T47D (cell line): ENCODE measurements at places on chromosomes 1 and 21.

GRCh38 chr1:48756683-48757316 lies 19.9 kb downstream of the BEND5 start:
- DNase-seq, result no peak

DNA sequence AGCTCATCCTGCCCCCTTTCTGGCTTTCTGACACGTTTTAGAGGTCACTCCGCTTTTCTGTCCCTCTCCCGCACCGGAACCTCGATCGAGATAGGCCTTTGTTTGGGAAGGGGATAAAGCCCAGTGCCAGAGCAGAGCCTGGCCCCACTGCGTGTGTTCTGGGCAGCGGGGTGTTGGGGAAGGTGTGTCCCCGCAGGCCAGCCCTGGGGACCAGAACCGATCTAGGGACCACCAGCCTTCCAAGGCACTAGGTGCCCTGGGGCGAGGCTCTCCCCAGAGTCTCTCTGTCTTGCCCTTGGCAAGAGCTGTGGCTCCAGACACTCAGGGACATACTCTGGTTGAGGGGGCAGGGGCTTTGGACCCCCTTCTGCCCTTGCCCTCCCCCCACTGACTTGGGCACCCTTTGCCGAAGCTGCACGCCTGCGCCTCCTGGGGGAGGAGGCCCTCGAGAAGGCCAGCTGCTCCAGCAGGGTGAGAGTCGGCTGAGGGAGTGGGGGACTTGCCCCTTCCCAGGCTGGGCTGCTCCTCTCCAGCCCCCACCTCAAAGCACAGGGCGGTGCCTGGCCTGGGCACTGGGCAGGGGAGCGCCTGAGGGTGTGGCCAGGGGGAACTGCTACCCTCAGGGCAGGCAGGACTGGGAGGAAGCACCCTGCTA lies 16.4 kb downstream of the PRXL2B start:
- DNase-seq, result no peak

GRCh38 chr1:232880354-232880753 lies 70.1 kb upstream of the NTPCR start:
- peak; percentile 77 for DNase-seq

DNA sequence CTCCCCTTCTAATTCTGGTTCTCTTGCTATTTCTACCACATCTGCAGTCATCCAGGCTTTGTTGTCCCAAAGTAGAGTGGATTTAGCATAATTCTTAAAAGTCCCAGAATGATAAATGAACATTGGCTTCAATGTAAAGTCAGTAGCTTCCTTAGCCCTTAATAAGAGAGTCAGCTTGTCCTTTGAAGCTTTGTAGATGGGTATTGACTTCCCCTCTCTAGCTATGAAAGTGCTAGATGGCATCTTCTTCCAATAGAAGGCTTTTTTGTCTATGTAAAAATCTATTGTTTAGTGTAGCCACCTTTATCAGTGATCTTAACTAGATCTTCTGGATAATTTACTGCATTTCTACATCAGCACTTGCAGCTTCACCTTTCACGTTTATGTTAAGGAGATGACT lies 181.4 kb upstream of the B3GALT2 start:
- no peak for DNase-seq

DNA sequence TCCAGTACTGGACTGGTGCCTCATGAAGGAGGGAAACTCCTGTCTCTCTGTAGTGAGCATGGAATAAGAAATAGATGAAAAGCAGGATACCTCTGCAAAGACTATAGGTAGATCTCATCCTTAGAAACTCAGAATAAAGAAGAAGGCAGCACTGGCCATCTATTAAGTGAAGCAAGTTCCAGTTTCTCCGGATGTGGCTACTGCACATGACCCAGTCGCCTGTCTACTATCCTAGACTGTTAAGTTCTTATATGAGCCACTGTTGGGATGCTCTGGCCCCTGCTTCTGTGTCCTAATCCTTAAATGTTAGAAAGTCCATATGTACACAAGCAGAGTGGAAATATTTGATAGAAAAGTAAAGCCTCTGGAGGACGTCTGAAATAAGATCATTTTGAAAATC lies 2.2 kb downstream of the FASLG start:
- DNase-seq, result no peak

- DNase-seq, result no peak
Measured at GRCh38 chr1:159944623-159945455, 574 bp downstream of the IGSF9 start.

- DNase-seq, result no peak
Measured at GRCh38 chr1:153928245-153928644, 5.5 kb upstream of the GATAD2B start.

- no peak for DNase-seq
Measured at GRCh38 chr1:234618737-234619049, 8.7 kb upstream of the IRF2BP2 start.

DNA sequence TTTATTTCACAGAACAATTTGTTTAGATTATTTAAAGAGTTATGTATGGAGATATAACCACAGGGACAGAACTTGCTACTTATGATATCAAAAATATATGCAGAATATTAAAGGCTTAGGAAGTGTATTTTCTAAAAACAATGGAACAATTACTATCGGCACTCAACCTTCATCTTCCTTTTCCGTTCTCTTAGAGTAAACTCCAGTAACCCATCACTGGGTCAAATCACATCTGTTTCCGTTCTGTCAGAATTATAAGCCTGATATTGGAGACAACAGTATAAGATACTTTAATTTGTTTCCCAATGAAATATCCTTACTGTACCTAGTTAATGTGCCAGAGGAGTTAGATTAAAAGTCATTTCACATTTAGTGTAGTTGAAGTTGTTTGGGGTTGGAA lies 32.2 kb downstream of the DTL start:
- DNase-seq, result no peak

DNA sequence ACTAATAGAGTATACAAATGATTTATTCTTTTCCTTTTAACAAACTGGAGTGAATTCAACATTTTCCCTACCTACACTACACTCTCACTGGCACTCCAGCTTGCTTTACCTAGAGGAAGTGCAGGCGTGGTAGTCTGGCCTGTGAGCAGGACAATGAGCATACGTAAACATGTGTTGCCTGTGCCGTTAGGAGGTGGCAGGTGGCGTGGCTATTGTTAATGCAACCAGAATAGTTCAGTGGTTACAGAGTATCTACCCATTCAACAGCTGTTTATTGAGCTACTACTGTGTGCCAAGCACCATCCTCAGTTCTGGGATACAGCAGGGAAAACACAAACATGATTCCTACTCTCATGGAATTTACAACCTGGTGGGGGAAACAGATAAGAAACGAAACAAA lies 299.7 kb upstream of the KAZN start:
- DNase-seq, result no peak

- DNase-seq, result no peak
Measured at GRCh38 chr1:245411245-245412036, 256.7 kb downstream of the KIF26B start.

- no peak for DNase-seq
Measured at GRCh38 chr1:167273027-167273800, 52.5 kb downstream of the POU2F1 start.

GRCh38 chr21:46171585-46171984 lies 12.7 kb downstream of the SPATC1L start:
- DNase-seq, result no peak

DNA sequence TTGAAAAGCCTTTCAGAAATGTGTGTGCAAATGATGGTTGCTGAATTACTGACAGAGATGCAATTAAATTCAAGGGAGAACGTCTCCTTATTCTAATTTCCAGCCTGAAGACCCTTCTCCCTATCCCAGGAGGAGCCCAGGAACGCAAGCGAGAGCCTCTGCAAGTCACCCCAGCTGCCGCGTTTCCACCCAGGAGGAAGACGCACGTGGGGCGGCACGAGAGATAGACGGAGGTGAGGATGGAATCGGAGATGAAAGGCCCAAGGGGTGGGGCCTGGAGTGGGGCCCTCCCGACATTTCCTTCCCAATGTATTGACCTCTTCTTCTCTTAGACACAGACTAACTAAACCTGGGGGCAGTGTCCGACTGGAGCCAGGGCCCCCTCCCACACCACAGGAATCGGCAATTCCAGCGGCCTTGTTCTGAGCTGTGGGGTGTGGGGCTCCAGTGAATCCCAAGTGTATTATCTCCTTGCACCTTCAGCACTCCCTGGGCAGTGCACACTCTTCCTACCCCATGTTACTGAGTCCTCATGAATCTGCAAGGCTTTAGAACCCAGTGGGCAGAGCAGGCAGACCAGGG lies 322.5 kb downstream of the AJAP1 start:
- DNase-seq, result no peak

- DNase-seq, result peak; percentile 83
Measured at GRCh38 chr1:248841702-248842395, 3.8 kb downstream of the ZNF672 start.

DNA sequence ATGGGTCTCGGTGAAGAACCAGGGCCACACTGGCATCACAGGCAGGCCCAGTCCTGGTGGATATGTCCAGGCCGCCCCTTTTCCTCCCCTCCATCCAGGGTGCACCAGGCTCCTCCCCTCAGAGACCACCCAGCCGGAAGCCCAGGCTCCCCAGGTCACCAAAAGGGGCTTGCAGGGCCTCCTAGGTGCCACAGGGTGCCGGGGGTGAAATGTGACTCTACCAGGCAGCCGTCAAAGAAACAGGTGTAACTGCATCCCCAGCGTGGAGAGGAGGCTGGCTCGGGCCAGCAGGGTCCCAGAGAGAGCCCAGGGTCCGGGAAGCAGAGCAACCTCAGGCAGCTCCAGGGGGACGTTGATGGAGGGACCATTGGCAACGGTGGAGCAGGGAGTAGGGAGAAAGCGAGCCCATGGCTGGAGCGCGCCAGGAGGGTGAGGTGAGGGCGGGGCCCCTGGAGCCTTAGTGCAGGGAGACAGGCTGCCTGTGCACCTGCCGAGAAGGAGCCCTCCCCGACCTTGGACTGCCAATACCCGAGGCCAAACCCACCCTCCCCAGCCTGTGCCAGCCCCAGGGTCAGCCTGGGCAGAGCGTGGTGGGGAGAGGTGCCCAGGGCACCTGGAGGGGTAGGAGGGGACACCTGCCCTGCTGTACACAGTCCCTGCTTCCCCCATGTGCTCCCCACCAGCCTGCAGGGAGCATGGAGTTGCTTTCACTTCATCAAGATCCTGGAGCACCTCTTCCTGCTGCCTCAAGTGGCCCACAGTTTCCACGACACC lies 48.3 kb upstream of the POFUT2 start:
- no peak for DNase-seq

- peak; percentile 33 for DNase-seq
Measured at GRCh38 chr1:23100074-23100748, 68.4 kb downstream of the LUZP1 start.

GRCh38 chr1:234614081-234614489 lies 4.1 kb upstream of the IRF2BP2 start:
- no peak for DNase-seq

GRCh38 chr1:22217811-22218460 lies 75.0 kb upstream of the WNT4 start:
- DNase-seq, result no peak

DNA sequence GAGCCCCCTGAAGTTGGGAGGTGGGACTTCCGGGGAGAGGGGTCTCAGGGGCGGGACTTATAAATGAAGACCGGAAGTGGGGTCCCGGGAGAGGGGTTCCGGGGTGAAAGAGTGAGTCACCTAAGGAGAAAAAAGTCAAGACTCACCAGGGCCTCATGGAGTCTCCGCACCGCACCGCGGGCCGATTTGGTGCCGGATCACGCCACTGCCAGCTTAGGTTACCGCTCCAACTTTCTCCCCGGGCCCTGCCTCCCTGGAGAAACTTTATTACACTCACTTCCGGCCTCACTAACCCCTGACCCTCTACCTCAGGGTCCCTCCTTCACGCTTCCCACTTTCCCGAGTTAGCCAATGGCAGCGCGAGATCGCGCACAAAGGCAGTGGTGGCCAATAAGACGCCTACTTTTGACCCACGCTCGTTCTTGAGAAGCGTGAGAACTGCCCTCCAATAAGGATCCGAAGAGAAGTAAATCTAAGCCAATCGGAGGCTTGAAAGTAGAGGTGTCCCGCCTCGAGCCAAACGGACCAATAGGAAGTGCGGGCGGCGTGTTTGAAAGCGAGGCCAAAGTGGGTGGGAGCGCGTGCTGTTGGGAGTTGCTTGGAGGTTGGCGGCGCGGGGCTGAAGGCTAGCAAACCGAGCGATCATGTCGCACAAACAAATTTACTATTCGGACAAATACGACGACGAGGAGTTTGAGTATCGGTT lies at the start of gene CKS1B:
CKS1B (plus strand) TSS at position 580 of the 706 bp plus-strand sequence; CDS start at position 645, 65 bp downstream.
- peak; percentile 100 for DNase-seq

DNA sequence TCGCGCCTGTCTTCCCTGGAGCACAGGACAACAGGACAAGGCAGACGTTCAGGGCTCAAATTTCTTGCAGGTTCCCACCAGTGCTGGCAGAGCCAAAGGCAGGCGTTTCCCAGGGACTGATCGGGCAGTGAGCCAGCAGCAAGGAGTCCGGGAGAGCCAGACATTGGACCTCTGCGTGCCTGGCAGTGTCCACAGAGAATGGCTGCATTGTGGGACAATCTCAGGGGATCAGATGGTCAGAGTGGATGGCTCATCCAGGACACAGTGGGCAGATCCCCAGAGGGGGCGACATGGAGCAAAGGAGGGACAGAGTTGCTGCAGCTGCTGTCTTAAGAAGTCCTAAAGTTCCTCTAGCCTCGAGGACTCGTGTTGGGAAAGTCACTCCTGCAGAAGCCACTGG lies 4.6 kb downstream of the TMEM63A start:
- DNase-seq, result no peak

- DNase-seq, result no peak
Measured at GRCh38 chr21:28345934-28346333, 646.7 kb downstream of the LTN1 start.

DNA sequence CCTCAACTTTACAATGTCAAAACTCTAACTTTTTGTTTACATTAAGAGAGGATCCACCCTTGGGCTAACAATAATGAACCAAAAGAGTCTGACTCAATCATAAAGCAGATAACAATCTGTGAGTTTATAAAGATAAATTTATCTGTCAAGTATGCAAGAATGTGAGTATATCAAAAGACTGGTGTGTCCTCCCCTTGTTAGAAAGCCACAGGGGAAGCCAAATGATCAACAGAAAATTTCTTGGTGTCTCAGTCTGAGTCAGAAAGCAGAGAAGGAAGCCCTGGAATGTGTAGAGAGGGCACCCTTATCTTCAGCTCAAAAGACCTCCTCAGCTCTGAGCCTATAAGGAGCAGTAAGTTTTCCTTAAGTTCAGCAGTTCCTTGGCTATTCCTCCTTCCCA lies 13.9 kb upstream of the PDIK1L start:
- DNase-seq, result no peak

DNA sequence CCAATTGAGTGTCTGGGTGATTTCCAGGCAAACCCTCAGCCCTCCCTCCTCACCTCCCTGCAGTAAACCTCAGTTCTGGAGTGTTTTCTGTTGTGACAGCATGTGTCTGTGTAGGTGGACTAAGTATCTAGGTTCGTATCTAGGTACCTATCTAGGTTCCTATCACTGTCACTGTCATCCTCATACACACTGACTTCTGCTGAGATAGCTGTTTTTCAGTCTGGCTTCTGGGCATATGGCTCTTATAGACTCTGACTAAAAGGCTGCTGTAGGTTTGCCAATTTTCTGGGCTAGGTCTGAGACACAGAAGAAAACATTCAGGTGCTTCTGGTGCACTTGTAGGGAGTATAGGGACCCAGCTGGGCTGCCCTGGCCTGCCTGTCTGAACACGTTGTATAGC lies 8.1 kb upstream of the TRIM67 start:
- DNase-seq, result no peak

DNA sequence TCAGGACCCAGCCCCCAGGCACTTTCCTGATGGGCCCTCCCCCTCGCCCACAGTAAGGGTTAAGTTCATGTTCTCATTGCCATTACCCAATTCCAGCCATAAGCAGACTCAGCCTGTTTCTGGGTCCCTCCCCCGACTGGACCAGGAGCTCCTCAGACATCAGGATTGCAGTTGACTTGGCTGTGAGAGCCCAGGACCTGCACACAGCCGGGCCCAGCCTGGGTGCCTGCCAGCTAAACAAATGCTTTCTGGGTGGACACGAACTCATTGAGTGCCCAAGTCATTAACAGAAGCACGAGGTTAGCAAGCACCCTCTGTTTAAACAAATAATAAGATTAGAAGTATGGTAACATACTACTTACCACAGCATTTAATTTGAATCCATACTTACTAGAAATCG lies 147.9 kb upstream of the POU3F1 start:
- DNase-seq, result no peak
